Nephron progenitor cell (in vitro differentiated cells): ENCODE measurements at places on chromosomes 2 and 18.

DNA sequence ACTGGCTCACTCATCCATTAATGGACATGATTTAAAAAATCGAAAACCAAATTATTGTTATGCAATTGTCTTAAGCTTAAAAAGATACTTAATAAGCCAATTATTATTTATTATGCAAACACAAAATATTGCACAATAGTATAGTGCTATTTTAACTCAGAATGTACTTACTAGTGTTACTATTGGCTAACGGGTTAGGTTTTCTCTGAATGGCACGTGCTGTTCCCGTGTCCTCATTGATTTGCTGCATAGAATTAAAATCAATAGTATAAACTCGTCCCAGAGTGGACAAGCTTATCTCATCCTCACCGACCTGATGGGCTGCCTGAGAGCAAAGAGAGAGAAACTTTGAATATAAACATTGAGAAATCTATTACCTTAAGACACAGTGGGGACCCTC, 91.2 kb upstream of the DNER start:
- DNase-seq, result no peak

DNA sequence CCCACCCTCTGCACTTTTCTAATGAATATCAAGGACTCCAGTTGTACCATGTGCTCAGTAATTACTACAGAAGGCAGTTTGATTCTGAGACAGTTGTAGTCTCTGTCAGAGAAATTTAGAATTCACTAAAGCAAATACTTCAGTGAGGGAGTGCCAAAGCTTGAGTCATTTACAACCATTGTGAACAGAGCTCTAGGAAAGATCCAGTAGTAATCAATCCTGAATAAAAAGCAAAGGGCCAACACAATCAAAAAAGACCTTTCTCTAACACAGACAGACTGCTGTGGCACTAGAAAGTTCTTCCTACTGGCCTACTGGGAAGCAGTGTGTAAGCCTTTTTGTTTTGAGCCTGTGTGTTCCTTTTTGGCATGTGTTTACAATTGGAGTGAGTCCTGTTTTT, 135.6 kb upstream of the UNC80 start:
- DNase-seq, result no peak

GRCh38 chr2:169254774-169255173, 107.6 kb downstream of the LRP2 start:
- DNase-seq, result no peak

GRCh38 chr2:188452084-188452483, 160.4 kb downstream of the GULP1 start:
- DNase-seq, result no peak

DNA sequence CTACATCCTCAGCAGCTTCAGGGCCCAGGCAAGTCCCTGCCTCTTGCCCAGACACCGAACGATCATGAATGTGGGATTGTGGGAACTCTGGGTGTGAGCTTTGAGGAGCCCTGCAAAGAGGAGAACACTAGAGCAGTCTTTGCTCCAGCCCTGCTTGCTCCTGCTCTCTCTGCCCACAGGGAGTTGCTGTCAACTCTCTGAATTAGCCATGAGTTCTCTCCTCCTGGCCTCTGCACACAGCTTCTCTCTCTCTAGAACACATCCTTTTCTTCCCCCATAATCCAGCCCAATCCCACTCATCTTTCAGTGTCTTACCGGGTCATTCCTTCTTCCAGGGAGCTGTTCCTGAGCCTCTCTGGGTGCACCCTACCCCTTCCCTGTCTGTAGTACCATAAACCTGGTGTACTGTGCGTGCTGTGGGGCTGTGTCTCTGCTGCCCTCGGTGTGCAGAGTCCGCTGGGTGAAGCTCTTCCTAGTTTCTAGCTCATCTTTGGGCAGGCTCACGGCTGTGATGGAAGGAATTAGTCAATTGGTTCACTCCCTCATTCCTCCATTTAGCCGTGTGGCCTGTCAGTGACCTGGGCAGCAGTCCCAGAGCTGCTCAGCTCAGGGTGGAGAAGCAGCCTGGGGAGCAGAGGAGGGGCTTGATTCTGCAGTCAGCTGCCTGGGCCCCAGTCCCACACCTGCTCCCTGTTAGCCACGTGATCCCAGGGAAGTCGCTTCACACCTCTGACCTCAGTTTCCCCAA, 132.9 kb upstream of the HDAC4 start:
- DNase-seq, result no peak

GRCh38 chr2:55621802-55622201, 4.4 kb upstream of the PPP4R3B start:
- DNase-seq, result no peak

DNA sequence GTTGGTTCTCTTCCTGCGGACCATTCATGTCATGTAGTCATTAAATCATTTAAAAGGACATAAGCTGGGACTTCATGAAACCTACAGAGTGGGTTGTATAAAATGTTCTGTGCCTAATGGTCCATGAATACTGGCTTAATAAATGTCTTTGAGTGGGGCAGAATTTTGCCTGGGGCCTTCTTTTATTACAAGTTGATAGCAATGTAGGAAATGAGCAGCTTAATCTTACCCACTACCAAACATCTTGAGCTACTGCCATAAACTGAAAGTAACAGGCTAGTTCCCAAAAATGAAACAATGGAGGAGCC, 130.9 kb downstream of the TMEM17 start:
- DNase-seq, result no peak

GRCh38 chr2:134869946-134870736, 31.7 kb downstream of the ACMSD start:
- DNase-seq, result no peak

- DNase-seq, result no peak
Observed at GRCh38 chr2:151374436-151374835, 17.0 kb downstream of the TNFAIP6 start.

GRCh38 chr2:209495855-209496585, 72.2 kb downstream of the MAP2 start:
- DNase-seq, result no peak

DNA sequence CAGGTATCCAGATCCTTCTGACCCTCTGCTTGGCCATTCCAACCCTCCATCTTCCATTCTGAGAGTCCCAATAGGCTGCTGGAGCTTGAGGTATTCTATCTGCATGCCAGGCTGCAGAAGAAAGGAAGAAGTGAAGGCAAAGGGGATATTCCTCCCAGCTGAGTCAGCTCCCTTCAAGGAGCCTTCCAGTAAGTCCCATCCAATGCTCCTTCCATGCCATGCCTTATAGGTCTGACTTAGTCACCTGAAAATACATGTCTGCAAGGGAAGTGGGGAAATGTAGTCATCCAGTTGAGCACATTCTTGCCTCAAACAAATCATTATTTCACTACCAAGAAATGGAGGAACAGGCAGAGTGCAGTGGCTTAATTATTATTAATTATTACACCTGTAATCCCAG, 464.6 kb downstream of the CNTNAP5 start:
- no peak for DNase-seq

GRCh38 chr2:33236482-33237385, 239.7 kb upstream of the RASGRP3 start:
- no peak for DNase-seq

GRCh38 chr2:239546541-239546940, 145.7 kb upstream of the HDAC4 start:
- DNase-seq, result no peak

- DNase-seq, result no peak
Observed at GRCh38 chr2:130825231-130825965, 11.3 kb upstream of the ARHGEF4 start.

- no peak for DNase-seq
Observed at GRCh38 chr2:225670111-225670974, 270.8 kb downstream of the NYAP2 start.

DNA sequence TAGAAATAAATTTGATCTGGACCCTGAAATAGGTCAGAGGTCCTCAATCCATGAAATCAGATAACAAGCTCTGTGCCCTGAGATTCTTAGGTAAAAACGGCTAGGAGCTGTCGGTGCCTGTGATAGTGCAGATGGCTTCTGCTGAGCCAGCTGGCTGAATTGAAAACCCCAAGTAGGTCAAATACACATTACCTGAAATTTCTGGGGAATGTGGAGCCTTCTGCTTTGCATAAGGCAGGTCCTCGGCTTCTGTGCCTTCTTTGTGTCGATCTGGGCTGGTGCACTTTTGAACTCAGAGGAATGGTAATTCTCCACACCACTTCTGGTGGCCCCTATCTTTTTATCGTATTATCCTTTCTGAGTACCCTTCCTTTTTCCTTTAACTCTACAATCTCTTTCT, 66.6 kb downstream of the CNTNAP5 start:
- DNase-seq, result no peak
